GM04503 (cell line): ENCODE measurements at places on chromosomes 2 and 18.

- no peak for DNase-seq
These were observed 53.3 kb downstream of the GULP1 start for GRCh38 chr2:188345020-188345419.

DNA sequence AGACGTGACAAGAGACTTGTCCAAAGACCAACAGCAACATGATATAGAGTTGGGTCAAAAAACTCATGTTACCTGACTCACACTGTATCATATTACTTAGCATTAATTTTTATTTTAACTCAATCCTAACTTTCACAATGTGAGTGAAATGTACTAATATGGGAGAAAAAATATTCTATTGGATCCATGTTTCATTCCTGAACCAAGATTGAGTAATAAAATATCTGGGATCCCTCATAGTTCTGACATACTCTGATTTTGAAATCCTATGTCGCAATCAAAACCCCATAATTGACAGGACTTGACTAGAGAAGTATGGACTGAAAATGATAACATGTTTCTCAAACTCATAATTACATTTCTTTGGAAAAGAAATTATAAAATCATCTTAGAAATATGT, 190.4 kb downstream of the RIT2 start:
- DNase-seq = no peak

- DNase-seq = no peak
These were observed 13.5 kb downstream of the ALPK2 start for GRCh38 chr18:58615140-58616132.

DNA sequence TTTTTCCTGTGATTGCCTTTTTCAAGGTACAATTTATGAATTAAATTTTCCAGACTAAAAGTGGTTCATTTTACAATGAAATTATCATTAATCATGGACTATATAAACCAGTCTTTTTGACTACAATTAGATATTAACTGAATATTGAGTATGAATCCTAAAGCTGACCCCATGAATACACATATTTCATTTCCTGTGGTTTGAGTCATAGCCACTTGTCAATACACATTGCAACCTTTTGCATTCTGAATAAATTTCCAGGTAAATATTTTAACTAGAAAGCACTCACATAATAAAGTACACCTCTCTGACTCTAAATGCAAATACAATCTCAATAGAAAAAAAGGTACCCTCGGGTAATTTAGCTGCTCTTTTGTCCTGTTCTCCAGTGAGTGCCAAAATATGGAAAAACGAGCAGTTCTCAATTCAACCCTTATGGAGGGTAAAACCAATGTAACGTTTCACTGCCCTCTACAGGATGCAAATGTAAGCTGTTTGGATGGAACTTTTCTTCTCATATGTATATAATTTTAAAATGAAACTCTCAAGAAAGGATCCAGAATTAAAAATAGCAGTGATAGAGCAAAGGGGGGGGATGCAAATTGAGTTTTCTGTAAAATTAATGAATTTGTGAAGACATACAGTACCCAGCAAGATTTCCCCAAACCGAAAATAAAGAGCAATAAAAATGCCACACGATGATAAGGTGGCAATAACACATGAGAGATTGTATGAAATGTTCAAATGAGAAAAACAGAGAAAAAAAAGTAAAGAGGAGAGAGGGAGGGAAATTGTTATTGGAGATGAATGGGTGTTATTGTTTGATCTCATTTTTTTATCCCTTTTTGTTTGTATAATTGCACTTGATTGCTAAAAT, 1795.7 kb upstream of the PIK3C3 start:
- no peak for DNase-seq

DNA sequence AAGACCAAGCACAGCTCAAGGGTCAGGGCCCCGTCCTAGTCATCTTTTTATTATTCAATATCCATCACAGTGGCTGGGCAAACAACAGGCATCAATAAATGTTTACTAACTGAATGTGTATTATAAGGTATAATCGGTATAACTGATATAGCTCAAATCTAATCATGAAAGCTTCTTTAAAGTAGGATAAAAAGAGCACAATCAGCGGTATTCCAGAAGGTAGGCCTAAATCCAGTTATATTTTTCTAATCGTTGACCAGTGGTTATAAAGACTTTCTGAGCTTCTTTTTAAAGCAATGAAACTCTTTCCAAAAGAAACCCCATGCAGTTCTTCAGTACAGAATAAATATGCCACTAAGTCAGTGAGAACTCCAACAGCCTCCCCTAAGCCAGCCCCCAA, 92.1 kb downstream of the SMAD2 start:
- no peak for DNase-seq

DNA sequence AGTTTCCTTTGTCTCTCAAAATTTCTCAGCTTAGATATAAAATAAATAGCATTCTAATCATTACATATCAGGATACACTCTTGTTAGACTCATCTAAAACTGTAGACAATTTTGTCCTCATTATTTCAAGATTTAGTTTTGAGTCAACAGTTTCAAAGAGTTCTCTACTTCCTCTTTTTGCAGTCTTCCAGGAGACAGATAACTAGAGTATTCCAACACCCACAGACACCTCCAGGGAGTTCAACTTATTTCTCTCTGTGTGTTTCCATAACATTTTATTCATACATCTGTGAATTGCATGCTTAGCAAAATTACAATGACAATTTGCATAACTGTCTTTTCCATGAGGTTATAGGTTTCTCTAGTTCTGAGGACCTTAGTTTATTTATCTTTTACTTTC, 166.6 kb upstream of the HNMT start:
- no peak for DNase-seq

DNA sequence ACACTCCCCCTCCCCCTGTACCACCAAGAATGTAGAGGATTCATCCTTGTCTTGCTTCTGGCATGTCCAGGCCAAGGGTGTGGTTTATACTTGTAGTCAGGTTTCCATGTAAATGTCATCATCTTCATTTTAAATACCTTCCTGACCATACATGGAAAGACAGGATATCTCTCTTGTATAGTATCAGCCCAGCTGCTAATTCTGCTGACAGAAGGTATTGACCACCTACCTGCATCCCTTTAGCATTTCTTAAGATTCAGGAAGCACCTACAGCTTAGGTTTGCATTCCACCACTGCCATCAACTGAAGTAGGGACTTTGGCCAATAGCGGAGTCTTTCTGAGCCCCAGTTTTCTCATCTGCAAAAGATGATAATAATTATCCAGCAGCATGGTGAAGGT, 22.9 kb upstream of the FSHR start:
- no peak for DNase-seq
